ENCODE measurements at places on chromosomes 1 and 21.

DNA sequence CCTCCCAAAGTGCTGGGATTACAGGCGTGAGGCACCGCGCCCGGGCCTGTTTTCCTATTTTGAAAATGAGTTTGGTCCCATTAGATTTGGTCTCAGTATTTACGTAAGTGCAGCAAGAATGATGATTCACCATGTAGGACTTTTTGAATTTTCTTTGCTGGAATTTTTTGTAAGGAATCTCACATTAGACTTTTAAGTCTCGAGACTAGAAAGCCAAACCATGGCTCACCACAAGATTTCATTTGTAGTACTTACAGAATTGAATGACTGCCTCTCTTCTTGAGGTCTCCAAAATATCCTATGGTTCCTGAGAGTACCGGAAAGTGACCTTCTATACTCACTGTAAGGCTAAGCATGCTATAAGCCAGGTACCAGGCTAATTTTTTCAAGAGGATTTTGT is 325 bp downstream of the OR14A2 start:
- DNase-seq: no peak

GRCh38 chr1:20658166-20658915 is 2.8 kb downstream of the DDOST start:
- no peak for DNase-seq

GRCh38 chr1:114509596-114510273 is 1.3 kb downstream of the TRIM33 start:
- DNase-seq: no peak

GRCh38 chr21:21690068-21690665 is 692.0 kb downstream of the NCAM2 start:
- no peak for DNase-seq

DNA sequence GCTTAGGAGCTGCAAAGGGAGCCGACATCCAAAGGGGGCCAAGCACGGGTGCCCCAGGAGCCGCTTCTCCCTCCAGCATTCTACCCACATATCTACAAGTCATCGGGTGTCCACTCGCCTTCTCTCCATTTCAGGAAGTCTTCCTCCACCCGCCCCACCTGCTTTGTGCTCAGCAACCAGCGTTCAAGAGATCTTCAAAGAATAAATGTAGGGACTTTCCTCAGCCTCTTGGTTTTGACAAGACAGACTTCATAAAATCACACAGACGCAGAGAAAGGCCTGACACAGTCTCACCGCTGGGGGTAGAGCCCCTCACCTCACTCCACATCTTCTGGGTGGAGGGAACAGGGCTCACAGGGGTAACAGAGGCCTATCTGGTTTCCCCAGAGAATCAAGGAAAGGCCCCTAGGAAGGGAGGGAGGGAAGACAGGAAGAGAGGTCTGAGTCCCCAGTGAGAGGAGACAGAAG is 49.5 kb downstream of the SSBP3 start:
- DNase-seq: no peak
